Hippocampal formation (tissue), 2 donors: ENCODE measurements at places on chromosomes 3 and 15.
A peak's percentile ranks its signal among the peaks of the same experiment; 100 is the strongest.

GRCh38 chr15:74889390-74889882, 406 bp upstream of the MPI start:
- peak; percentile 76 for DNase-seq

- DNase-seq: no peak
Observed at GRCh38 chr3:28155631-28156030, 85.8 kb upstream of the CMC1 start.

DNA sequence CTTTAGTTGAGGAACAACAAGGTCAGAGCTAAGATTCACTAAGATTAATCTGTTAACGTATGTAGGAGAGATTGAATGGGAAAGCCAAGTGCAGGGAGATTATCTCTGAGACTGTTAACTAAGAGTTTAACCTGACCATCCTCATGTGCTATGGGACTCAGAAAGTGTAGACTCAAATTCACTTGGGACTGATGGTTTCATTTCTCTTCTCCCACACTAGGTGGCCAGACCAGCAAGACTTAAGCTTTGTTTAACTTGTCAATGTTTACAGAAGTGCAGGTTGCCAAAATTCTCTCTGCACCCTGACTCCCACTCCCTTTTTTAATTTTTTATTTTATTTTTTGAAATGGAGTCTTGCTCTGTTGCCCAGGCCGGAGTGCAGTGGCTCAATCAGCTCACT, 6.3 kb upstream of the HEXA start:
- no peak for DNase-seq

DNA sequence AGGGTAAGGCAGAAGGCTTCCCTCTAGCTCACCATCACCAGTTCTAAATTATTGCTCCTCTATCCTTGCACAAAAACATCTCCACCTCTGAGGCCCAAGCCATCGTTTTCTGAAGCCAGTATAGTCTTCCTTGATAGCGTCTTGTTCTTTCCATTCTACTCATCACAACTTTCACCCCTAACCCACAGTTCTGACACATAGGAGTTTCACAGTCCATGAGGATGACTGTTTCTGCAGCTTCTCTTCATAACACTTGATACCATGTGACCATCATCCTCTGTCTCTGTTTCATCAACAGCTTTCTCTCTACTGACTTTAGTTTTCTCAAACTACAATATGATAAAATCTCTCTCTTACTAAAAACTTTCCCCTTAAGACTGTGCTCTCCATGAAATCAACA, 1166.5 kb downstream of the ROBO1 start:
- DNase-seq: no peak

GRCh38 chr3:131388490-131388799, 6.9 kb downstream of the NUDT16 start:
- DNase-seq: no peak

GRCh38 chr3:142279965-142280590, 54.7 kb upstream of the GK5 start:
- peak; percentile 73 for DNase-seq

GRCh38 chr15:50786871-50787270, 21.4 kb upstream of the SPPL2A start:
- DNase-seq: no peak

- no peak for DNase-seq
Observed at GRCh38 chr3:159938714-159939113, 49.9 kb upstream of the IL12A start.

DNA sequence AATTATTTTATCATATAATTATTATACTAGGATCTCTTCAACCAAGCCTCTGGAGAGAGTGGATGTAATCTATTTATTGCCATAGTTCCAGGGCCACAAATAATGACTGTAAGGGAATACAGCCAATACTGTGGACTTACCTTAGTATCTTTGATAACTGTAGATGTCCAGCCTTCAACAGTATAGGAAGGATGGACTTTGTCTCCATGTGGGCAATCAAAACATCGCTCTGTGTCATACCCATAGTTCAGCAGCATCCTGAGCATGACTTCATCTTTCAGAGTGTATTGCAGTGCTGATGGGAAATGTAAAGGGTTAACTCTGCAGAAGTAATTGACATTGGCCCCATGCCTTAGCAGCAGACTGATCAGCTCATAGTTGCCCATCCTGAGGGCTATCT, 14.2 kb downstream of the ASB14 start:
- no peak for DNase-seq

- DNase-seq: no peak
Observed at GRCh38 chr15:85673326-85673725, 121.4 kb downstream of the KLHL25 start.

DNA sequence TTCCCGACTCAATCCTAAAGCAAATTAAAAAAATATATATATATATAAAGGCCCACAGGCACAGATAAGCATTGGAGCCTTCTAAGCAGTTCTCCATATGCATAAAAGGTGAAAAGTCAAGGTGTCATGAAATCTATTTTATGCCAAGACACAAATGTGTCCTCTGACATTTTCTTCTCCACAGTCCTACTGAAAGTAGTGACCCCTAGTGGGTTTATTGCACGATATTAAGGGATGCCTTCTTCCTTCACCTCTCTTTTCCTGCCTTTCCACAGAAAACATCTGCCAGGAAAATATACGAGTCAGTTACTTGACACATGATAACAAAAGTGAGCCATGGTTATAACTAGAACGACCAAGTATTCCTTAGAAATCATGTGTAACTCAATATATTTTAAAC, 303.2 kb downstream of the TIGIT start:
- DNase-seq: no peak

- no peak for DNase-seq
Observed at GRCh38 chr3:74676-75243, 121.8 kb upstream of the CHL1 start.

- no peak for DNase-seq
Observed at GRCh38 chr15:67916565-67916964, 76.7 kb upstream of the RNU6-1 start.

- DNase-seq: no peak
Observed at GRCh38 chr3:184505076-184505878, 56.3 kb upstream of the EPHB3 start.

GRCh38 chr15:35727627-35728026, 181.7 kb upstream of the DPH6 start:
- no peak for DNase-seq

DNA sequence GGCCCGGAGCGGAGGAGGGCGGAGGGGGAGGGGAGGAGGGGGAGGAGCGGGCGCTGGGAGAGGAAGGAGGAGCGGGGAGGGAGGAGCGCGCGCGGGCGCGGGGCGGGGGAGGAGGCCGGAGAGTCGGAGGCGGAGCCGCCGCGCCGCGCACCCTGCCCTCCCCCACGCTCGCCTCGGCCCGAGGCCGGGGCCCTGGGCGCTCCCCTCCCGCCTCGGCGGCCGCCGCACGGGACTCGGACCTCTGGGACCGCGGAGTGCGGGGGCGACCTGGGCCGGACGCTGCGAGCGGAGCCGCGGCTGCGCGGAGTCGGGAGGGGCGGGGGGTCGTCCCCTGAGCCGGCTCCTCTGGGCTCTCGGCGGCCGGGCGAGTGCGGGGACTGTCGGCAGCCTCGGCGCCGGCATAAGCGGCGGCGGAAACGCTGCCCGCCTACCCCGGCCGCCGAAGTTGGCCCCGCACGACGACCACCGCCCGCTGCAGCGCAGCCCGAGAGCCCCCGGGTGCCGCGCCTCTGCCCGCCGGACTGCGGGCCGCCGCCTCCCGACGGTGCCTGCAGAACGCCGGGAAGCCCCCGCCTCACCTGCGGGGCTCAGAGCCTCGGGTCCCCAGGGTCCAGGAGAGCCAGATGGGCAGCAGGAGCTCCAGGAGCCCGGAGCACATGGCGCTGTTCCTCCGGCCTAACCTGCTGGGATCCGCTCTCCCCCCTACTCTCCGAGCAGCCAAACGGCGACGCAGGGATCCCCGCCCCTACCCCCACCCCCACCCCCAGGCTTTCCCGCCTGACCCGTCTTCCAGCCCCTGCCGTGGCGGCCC, 406 bp upstream of the GABRB3 start:
- DNase-seq: peak; percentile 47

- peak; percentile 53 for DNase-seq
Observed at GRCh38 chr15:42137461-42138261, 18.8 kb downstream of the PLA2G4F start.

GRCh38 chr3:4149296-4149695, 153.9 kb upstream of the SETMAR start:
- DNase-seq: no peak

DNA sequence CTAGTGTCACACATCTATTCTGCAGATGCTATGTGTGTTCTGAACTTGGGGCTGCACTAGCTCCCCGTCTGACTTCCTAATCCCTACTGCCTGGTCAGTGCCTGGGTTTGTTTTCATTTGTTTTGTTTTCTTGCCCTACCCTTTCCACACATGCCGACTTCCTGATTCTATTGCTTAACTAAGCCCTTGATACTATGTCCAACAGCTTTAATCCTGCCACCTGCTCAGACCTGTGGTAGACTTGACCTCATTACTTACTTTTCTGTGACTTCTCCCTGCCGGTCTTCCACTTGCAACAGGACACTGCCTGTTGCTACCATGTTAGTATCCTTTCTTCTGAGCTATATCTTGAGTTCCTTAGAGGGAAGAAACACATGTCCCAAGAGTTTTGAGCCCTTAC, 39.3 kb upstream of the CEMIP start:
- DNase-seq: no peak
